ENCODE measurements at places on chromosomes 5 and 9.

GRCh38 chr9:98702835-98703380 lies 5.8 kb downstream of the GABBR2 start:
- no peak for DNase-seq

GRCh38 chr5:61232490-61233050 lies 70.3 kb upstream of the SMIM15 start:
- DNase-seq, result no peak

DNA sequence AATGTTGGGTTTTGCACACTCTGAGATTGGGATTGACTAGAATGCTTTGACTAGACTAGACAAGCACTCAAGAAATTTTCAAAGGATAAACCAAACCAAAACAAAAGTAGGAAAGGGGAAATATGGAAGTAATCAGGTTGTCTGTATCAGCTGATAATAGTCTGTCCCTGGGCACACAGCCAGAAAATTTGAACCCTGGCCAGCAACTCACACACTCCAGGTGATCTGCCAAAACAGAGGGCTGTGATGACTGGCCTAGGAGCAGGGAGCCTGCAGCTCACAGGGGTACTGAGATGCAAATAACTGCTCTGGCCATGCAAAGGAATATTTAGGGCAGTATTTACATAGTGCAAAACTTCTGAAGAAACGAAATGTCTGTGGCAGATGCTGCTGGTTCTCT lies 112.3 kb upstream of the SMIM23 start:
- no peak for DNase-seq

GRCh38 chr5:145484158-145484557 lies 351.0 kb downstream of the PRELID2 start:
- DNase-seq, result no peak

DNA sequence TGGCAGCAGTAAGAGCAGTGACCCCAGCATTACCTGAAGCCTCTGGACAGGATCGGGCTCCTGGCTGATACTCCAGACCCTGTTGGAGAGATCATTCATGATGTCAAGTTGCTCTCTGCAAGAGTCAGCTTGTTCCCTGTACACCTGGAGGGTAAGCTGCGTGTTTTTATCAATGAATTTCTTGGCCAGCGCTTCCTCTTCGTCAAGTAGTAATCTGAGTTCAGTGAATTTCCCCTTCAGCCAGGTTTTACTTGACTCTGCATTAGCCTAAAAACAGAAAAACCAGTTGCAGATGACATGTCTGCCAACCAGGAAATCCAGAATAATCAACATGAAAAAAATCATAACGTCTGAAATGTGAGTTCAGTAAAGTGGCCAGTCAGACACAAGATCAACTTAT lies 19.1 kb downstream of the TRIM14 start:
- no peak for DNase-seq

- DNase-seq, result no peak
Observed at GRCh38 chr5:96141749-96142148, 180.1 kb upstream of the ELL2 start.

DNA sequence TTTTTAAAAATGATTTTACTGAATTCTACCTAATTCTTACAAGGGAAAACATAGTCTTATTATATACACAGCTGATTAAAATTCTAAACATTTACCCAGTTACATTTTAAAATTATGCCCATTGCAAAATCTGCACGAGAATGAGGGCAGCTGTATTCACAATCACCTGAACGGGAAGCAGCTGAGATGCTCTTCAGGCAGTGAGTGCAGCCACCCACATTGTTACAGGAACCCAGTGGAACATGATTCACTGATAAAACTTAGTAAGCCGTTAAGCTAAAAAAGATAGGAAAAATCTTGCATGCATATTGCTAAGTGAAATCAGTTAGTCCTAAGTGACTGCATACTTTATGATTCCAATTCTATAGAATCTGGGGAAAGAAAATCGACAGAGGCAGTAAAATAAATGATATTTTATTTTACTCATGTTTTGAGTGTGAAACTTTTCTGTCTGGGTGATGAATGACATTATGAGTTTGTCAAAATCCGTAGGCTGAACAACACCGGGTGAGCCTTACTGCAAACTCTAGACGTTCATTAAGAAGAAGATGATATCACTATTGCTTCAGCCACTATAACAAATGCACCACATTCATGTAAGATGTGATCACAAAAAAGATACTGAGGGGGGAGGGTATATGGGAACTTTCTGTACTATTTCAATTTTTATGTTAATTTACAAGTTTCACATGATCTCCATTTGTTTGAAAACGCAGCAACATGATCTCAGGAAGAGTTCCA lies 39.1 kb upstream of the FLT4 start:
- DNase-seq, result no peak

DNA sequence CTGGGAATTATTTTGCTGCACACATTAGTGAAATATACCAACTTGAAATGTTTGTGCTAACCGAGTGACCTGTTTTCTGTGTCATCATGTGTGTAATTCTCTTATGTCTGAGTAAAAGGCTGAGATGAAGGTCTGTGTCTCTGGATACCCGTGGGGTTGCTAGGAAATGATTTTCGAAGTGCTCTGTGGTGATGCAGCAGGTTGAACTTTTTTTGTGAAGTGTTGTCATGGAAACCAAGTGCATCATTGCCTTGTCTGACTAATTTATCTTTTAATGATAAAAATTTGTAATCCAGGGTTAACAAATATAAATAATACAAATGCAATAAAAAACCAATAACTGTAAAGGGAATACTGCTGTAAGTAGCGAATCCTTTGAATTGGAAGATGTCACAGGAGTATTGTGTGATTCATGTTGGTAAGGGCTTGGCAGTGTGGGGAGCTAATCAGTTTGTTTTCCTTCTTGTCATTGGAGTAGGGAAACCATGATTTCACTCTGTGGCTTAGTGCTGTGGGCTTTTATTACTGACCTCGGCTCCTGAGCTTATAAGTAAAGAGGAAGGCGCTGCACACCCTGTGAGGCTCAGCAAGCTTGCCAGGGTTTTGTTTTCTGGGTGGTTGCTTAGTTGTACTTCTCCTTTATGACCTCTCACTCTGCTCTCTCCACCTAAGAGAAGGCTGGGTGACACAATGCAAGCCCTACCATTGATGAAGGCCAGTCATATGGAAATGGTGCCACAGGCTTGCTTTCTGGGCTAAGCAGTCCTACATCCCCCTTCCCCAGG lies 22.3 kb downstream of the PDE8B start:
- no peak for DNase-seq

GRCh38 chr9:75962013-75962661 lies 71.7 kb downstream of the PCSK5 start:
- no peak for DNase-seq

DNA sequence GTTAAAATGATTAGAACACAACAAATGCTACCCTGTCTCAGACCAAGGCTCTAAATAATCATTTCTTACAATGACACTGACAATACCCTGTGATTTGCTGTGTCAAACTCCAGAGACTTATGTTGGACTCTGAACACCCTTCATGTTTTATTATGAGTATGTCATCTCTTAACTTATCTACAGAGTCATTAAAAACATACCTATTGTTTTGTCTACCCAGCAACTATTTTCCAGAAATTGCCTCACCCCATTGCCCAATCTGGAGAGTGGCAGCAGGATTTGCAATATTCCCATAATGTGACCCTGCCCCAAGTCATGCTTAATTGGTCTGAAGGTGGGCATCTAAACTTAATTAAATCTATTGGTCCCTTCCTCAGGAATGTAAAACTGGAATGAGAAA lies 23.0 kb upstream of the KIF2A start:
- no peak for DNase-seq

- DNase-seq, result no peak
Observed at GRCh38 chr5:140042643-140043507, at the start of gene NRG2. TSS of gene NRG2 (minus strand) at chr5:140043299.

- DNase-seq, result no peak
Observed at GRCh38 chr5:53397141-53397757, 83.2 kb upstream of the FST start.

GRCh38 chr9:127177231-127177630 lies 54.8 kb upstream of the ANGPTL2 start:
- no peak for DNase-seq

DNA sequence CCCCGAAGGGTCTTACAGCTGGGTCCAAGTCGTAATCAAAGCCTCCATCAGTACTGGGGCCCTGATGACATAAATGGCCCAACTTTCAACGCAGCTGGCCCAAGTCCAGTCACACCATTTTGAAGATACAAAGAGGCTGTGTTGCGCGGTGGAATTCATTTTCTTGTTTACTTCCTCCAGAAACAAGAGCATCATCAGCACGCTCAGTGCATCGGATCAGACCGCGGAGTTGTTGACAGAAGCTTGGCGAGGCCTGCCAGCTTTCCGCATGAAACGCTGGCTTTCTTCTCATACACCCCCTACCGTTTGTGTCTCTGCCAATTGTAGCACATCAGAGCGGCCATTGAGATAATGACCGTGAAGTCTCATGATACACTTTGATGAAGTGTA lies 101.7 kb upstream of the SPATA31D4 start:
- no peak for DNase-seq

GRCh38 chr5:78905084-78905938 lies 79.8 kb downstream of the ARSB start:
- DNase-seq, result no peak

DNA sequence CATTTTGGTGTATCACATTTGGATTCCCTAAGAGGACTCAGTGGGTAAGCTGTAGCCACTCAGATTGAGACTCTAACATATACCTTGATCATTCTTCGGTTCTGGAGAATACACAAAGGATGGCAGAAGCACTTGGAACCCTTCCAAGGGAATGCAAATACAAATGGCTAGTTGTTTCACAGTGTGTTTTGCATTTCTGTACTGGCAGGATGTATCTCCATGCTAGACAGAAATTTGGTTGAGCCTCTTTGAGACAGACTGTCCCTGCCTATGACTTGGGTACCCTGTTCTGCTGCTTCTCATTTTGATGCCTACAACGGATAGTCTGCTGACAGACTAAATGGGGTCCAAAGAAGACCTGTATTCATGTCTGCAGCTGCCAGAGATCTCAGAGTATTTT lies 273.5 kb downstream of the TMEM38B start:
- no peak for DNase-seq

- DNase-seq, result no peak
Observed at GRCh38 chr9:114603248-114603647, 7.8 kb upstream of the TMEM268 start.

DNA sequence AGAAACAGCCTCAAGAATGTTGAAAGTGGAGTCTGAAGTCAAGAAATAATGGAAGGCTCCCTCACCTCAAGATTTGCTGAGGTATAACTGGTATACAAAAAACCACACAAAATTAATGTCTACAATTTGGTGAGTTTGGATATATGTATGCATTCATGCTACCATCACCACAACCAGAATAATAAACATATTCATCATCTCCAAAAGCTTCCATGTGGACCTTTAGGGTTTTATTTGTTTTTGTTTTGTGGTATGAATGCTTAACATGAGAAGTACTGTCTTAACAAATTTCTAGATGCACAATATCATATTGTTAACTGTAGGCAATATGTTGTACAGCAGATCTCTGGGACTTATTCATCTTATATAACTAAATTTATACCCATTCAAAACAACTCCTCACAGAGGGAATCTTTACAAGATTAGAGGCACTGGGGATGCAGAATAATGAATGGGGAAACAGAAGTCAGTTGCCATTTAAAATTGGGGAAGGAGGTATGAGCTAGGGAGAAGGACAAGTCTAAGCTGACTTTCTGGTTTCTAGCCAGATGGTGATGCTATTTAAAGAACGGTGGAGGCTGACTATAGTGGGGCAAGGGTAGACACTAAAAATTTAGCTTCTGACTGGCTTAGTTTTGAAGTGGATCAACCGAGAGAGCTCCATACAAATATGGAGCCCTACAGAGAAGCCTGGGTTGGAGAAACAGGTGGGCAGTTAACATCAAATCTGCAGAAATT lies 213.9 kb downstream of the BNC2 start:
- no peak for DNase-seq

DNA sequence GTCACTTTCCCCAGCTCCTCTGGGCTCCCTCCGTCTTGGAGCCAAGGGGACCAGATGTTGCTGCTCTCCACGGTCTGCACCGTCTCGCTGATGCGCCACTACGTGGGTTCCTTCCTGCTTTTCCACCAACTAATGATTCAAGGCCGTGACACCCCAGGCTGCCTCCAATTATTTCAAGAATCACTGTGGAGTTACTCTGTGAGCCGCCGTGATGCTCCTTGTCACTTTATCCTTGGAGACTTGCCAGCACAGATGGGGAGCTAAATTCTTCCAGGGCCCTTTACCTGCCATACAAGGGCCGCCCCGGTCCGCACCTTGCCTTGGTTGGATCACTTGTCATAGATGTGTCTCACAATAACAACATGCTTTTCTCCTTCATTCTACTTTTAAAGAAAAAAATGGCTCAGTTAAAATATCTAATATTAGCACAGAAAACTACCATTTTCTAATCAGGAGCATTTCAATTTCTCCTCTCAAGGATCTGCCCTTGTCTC lies 202.0 kb downstream of the FSTL4 start:
- DNase-seq, result no peak

GRCh38 chr5:158634714-158635113 lies 465.0 kb downstream of the EBF1 start:
- no peak for DNase-seq

- DNase-seq, result no peak
Observed at GRCh38 chr9:82791692-82792091, 271.2 kb downstream of the RASEF start.

- DNase-seq, result no peak
Observed at GRCh38 chr5:73280821-73281746, 108.1 kb downstream of the TMEM174 start.

- DNase-seq, result no peak
Observed at GRCh38 chr9:95981761-95982390, 106.4 kb downstream of the ERCC6L2 start.

DNA sequence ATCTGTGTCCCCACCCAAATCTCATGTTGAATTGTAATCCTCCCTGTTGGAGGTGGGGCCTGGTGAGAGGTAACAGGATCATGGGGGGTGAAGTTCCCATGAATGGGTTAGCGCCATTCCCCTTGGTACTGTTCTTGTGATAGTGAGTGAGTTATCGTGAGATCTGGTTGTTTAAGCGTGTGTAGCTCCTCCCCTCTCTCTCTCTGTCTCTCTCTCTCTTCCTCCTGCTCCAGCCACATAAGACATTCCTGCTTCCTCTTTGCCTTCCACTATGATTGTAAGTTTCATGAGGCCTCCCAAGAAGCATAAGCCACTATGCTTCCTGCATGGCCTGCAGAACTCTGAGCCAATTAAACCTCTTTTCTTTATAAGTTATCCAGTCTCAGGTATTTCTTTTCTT lies 28.8 kb downstream of the C5orf15 start:
- no peak for DNase-seq

DNA sequence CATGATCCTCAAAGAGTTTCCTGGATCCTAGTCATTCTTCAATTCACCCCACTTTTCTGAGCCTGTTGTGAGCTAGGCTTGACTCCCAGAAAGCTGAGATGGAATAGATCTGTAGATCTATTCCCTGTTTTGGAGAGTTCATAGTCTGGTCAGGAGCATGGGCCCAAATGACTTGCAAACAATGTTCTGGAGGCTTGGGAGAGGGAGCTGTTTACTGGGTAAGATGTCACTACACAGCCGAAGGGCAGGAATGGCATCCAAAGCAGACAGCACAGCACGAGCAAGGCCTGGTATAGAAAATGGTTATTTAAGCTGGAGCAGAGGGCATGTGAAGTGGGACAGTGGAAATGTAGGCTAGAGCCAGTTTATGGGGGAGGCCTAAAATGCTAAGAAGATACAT lies 152.5 kb upstream of the ALDH1B1 start:
- no peak for DNase-seq

GRCh38 chr5:77774981-77775789 lies 954 bp downstream of the TBCA start:
- DNase-seq, result no peak

All from cortex of kidney (tissue), 1 donor.